ENCODE measurements at places on chromosomes 16 and 17.

GRCh38 chr17:79986411-79987186, 49.1 kb downstream of the TBC1D16 start:
- no peaks in the 10 kb centered on the region for H3K27me3 ChIP-seq
- no peaks in the 10 kb centered on the region for H3K36me3 ChIP-seq
- H3K27ac ChIP-seq = no peak overlapping the region
- H3K4me1 ChIP-seq = peaks cover 37% of the 10 kb centered on the region
- H3K4me3 ChIP-seq = no peak overlapping the region

DNA sequence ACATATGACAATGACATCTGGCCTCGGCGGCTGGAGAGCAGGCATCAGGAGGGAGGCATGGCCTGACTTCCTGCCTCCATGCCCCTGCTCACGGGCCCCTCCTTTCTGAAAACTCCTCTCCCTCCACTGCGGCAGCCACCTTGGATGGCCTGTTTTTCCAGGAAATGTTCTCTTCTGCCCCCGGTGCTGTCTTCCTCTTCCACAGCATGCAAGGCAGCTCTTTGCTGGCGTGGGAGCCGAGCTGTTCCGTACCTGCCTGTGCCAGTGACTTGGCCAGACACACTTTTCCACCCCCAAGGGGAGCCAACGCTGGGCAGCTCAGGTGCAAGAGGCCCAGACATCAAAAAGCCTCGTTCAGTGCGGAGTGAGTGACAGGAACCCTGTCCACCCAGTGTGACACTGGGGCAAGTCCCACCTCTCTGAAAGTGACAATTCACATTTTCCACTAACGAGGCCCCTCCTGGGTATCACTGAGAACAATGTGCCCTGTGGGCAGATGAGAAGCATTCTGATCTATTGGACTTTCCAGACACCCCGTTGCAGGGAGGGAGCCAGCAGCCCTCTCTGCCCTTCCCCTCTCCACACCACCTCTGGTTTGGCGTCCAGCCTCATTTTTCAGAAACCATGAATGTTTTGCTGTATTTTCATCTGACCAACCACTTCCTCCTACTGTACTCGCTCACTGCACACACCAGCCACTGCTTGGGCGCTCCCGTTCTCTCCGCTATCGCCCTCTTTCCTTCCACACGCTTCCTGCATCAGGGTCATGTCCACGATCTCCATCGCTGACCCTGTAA, 31.2 kb downstream of the NSMCE1 start:
- no peaks in the 10 kb centered on the region for H3K27me3 ChIP-seq
- H3K27ac ChIP-seq = no peak overlapping the region
- DNase-seq = peak; percentile 64
- peaks cover 19% of the 10 kb centered on the region for H3K4me1 ChIP-seq

GRCh38 chr17:82859431-82860403, 19.9 kb upstream of the ZNF750 start:
- no peak overlapping the region for H3K4me3 ChIP-seq
- DNase-seq = peak; percentile 75
- H3K36me3 ChIP-seq = no peaks in the 10 kb centered on the region
- H3K27me3 ChIP-seq = no peaks in the 10 kb centered on the region

DNA sequence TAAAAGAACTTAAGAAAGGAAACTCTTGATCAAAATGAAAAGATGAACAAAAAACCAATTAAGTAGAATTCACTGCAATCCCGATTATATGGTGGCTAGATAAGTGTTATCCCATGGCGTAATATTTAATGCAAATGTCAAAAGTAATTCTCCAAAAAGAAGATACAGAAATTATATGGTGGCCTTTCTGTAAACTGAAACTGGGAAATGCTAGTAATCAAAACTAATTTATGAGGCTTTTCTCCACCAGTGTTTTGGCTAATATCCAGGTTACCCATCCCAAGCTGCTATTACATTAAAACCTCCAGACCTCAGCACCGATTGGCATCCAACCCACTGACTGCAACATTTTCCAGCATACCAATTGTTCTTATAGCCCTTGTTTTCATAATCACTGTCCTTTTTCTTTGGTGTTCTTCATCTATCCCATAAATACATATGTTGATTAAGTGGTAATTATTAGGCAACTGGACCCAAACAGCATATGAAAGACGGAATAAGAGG, 77.2 kb upstream of the TNRC6A start:
- H3K27me3 ChIP-seq = no peaks in the 10 kb centered on the region
- no peak for DNase-seq
- no peak overlapping the region for H3K27ac ChIP-seq
- H3K36me3 ChIP-seq = no peaks in the 10 kb centered on the region
- H3K4me3 ChIP-seq = no peak overlapping the region
- H3K4me1 ChIP-seq = no peaks in the 10 kb centered on the region

DNA sequence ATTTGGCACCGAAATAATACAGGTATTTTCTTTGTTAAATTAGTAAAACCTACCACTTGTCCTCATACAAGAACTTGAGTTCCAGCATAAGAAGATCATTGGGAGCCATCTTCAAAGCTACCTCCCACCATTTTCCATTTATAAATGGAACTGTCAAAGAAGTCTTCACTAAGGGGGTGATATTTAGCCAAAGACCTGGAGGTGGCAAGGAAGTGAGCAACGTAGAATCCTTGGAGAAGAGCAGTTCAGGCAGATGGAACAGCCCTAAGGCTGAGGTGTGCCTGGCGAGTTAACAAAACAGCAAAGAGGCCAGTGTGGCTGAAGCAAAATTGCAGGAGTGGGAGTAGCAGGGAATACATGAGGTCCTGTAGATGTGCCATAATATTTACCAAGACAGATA, 1.8 kb downstream of the KCNJ16 start:
- no peak overlapping the region for H3K4me3 ChIP-seq
- H3K27me3 ChIP-seq = no peaks in the 10 kb centered on the region
- H3K4me1 ChIP-seq = no peaks in the 10 kb centered on the region
- H3K36me3 ChIP-seq = no peaks in the 10 kb centered on the region
- no peak for DNase-seq
- no peak overlapping the region for H3K27ac ChIP-seq

DNA sequence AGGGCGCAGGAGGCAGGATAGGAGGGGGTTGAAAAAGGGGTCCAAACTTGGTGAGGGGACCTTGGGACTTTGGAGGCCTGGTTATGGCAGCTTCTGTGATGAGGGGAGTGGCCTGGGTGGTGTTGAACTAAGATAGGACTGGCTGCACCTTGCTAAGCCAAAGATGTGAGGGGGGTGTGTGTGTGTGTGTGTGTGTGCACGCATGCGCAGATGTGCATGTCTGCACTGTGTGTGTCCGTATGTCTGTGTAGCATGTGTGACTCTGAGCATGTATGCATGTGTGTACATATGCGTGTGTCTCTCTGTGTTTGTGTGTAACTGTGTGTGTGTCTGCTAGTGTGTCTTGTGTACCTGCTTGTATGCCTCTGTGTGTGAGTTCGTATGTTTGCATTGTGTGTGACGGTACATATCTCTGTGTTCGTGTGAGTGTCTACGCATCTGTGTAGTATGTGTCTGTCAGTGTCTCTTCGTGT, 4.1 kb downstream of the SLC16A5 start:
- H3K4me3 ChIP-seq = no peak overlapping the region
- DNase-seq = no peak
- H3K27me3 ChIP-seq = no peaks in the 10 kb centered on the region
- no peaks in the 10 kb centered on the region for H3K36me3 ChIP-seq
- no peak overlapping the region for H3K27ac ChIP-seq

- no peak overlapping the region for H3K27ac ChIP-seq
- no peaks in the 10 kb centered on the region for H3K27me3 ChIP-seq
- H3K4me3 ChIP-seq = no peak overlapping the region
These were observed 14.5 kb upstream of the PRKCA start for GRCh38 chr17:66287911-66288310.

- no peaks in the 10 kb centered on the region for H3K36me3 ChIP-seq
- no peak overlapping the region for H3K4me3 ChIP-seq
- H3K27me3 ChIP-seq = no peaks in the 10 kb centered on the region
These were observed 49.1 kb upstream of the PMFBP1 start for GRCh38 chr16:72220875-72221629.

GRCh38 chr16:82157534-82157812, 12.6 kb downstream of the MPHOSPH6 start:
- H3K4me1 ChIP-seq = peaks cover 2% of the 10 kb centered on the region
- H3K4me3 ChIP-seq = no peak overlapping the region
- DNase-seq = no peak
- H3K27me3 ChIP-seq = no peaks in the 10 kb centered on the region

DNA sequence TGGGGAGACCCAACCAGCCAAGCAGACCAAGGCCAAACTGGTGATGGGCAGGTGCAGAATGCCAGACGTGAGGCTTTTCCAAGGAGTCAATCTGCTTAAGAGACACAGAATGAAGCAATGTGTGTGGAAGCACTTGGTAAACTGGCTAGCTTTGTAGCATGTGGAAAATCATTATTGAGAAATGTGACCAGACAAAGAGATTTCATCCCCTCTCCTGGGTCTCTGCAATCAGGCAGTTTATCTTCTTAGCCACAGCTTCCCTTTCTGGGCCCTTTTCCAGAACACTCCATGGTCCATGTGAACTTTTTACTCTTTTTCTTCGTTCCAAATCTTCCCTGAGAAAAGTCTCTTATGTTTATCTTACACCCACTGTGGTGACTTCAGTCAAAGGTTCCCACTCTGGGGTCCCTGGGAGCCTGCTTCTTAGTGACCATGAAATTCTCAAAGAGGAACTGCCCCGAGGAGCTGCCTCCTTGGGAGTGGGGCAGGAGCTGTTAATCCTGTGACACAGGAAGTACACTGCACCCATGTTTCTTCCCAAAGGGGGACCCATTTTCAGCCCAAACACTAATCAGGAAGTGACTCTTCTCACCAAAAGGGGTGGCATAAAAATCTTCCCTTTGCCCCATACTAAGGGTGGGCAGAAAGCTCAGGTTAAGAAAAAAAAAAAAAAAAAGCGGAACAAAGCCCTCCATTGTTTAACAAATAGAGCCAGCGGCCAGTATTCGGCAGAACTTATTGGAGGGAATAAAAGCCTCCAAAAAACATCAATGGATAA, 346.2 kb upstream of the ASIC2 start:
- H3K4me3 ChIP-seq = no peak overlapping the region
- no peak for DNase-seq
- H3K4me1 ChIP-seq = no peaks in the 10 kb centered on the region
- H3K27me3 ChIP-seq = no peaks in the 10 kb centered on the region

DNA sequence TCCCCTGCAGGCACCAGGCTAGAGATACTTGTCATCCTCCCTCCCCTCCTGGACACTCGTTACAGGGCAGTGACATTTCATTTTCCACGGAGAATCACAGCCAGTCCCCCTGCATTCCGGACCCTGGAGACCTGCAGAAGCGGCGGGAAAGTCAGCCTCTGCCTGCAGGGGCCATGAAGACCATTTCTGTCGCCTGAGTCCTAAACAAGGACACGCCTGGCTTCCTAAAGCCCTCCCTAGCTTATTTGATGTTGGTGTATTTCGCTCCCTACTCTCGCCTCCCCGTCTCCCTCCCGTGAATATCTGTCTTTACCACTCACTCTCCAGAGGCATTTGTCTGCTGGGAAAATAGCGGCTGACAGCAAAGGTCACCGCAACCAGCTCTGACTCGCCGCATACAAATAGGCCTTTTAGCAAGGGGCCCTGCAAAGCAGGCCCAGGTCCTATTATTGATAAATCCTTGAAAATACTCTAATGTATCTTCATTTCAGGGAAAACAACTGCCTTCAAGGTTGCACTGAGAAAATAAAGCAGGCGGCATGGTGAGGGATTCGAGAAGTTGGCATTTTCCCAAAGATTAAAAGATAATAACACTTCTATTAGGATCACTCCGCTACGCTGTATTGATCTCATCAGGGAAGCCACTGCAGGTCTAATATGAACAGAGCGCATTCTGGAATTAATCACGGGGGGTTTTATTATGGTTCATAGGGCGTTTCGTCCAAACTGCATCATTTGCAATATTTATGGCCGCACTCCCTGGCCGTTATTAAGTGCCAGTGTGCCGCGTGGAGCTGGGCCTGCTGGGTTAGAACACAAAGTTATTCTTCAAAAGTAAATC, 447.1 kb upstream of the CDH5 start:
- no peak for DNase-seq
- no peaks in the 10 kb centered on the region for H3K36me3 ChIP-seq
- H3K27ac ChIP-seq = no peak overlapping the region

GRCh38 chr17:42521036-42521435, 15.0 kb upstream of the NAGLU start:
- no peak overlapping the region for H3K4me3 ChIP-seq
- H3K36me3 ChIP-seq = peaks cover 17% of the 10 kb centered on the region
- peaks cover 47% of the 10 kb centered on the region for H3K4me1 ChIP-seq
- no peak for DNase-seq
- peak overlapping the region; percentile 92 for H3K27ac ChIP-seq

DNA sequence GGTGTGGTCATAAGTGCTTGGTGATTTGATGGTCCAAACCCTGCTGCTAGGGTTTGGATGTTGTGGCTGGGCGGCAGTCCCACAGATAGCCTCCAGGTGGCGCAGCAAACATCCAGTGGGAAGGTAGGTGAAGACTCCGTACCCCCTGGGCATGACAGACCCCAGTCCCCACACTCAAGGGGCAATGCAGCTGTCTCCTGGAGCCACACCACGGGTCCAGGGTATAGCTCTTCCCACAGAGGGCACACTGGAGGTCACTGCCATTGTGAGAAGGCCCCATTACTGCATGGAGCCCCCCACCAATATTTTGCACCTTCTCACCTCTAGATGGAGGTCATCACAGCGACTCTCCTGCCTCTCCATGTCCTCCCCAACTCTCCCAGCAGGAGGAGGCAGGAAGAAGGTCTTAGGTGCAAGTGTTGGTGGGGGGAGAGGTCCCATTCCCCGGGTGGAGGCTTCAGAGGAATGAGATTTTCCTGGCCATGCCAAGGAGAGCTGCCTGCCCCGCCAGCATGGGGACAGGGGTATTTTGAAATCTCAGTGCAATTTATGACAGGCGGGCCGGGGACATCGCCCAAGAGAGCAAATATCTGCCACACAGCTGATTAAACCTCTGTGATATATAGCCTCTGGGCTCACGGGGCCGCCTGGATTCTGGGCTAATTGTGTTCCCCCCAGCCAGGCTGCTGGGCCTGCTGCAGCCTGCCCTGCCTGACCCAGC, 17.1 kb upstream of the C17orf113 start:
- DNase-seq = peak; percentile 50
- no peak overlapping the region for H3K27ac ChIP-seq
- no peaks in the 10 kb centered on the region for H3K4me1 ChIP-seq
- H3K27me3 ChIP-seq = peaks cover 12% of the 10 kb centered on the region

DNA sequence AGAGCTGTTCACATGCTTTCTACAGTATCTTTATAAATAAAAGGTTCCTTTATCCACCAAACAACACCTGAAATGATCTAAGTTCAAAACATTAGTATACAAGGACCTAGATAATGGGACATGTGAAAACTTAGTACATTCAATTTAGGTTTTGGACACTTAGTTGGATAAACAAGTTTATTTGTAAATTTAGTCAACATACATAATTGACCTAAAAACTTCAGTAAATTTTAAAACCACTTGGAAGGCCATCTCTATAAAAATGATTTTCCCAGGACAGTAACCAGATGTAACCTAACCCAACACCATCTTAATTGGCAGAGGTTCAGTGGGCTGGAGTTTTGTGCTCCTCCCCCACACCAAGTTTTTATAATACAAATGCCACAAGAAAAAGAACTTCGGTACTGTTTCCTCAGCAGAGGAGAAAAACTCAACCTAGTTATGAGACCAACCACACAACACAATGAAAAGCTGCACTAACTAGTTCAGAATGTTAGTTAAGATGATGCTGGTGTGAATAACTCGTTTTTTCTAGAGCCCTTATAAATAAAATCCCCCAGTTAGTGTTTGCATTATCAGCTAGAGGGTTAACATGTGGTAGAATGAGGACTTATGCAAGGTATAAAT, 7.2 kb upstream of the UNK start:
- peaks cover 23% of the 10 kb centered on the region for H3K36me3 ChIP-seq
- H3K4me1 ChIP-seq = no peaks in the 10 kb centered on the region
- no peaks in the 10 kb centered on the region for H3K27me3 ChIP-seq
- no peak overlapping the region for H3K4me3 ChIP-seq
- no peak overlapping the region for H3K27ac ChIP-seq

GRCh38 chr16:11328172-11329070, 16.8 kb upstream of the RMI2 start:
- no peaks in the 10 kb centered on the region for H3K36me3 ChIP-seq
- peaks cover 19% of the 10 kb centered on the region for H3K4me1 ChIP-seq
- DNase-seq = peak; percentile 95
- H3K27ac ChIP-seq = peak overlapping the region; percentile 98
- H3K4me3 ChIP-seq = no peak overlapping the region
